SIG-M5 (cell line): ENCODE measurements at places on chromosomes 5 and 9.

DNA sequence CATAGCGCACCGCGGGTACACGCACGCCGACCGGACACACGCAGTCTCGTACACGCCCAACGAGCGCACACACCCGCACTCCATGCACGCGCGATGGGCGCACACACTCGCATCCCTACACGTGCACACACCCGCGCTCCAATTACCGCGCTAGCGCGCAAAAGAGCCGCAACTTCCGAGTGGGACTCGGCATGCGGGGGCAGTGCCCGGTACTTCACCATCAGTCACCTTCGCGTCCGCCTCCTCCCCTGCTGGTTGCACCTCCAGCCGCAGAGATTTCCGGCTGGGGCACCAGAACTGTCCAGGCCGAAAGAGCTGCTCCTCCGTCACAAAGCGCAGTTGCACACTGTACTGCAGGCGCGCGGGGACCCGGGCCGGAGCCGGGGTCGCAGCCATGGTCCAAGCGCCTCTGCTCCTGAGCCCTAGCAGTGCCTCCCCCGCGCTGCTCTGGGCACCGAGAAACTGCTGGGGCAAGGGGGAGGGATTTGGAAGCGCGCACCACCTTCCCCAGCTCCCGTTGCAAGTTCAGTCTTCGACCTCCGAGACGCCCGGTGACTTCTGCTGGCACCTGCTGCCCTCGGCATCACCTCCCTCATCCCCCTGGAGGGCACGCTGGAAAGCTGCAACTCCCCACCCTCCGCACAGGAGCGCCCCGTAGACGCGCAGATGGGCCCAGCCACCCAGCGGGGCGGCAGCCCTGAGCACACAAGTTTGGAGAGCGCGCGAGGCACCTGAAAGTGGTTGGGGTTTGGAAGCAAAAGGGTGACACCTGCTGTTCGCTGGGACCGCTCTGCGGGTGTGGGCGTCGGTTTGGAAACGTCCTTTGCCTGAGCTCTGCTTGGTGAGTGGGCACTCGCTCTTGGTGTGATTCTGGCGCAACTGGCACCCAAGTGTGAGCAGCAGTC lies 337.4 kb upstream of the PUM3 start:
- DNase-seq: no peak

DNA sequence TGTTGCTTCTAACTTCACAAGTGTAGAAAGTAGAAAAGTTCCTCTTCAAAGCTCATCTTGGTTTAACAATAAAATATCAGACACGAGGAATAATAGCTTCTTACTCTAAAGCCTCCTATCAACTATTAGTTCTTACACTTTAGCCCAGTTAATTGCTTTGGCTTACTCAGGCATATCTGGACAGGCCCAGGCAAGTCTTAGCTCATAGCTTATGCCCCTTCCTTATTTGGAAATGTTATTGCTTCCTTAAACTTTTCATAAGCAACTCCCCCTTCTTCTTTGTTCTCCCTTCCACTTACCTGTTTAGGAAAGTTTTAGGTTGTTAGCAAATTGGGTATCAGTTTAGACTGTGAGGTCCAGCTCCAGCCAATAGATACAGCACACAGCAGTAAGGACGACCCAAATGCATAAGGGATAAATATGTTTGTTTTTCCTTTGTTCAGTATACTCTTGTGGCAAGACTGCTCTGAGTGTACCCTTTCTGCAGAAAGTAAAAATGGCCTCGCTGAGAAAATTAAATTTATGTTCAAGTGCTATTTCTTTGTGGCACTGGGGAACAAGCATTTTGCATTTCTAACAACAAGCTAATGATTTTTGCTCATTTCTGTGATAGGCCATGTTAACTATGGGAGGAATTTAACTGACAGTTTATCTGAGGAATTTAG lies 162.1 kb downstream of the SMC2 start:
- no peak for DNase-seq

DNA sequence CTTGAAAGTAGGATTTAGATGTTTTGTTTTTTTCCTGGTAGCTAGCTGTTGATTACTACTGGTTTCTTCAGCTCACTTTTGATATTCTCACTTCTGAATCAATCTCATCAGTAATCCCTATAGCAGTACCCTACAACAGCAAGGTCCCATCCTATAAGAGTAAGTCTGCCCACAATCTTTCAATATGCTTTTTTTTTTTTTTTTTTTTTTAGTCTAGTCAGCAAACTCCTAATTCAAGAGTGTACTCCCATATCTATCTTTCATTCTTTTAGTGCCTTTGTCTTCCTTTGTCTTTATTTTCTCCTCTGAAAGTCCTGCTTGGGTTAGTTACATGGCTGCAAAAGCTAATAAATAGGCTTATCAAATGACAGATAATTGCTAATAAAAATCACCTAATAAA lies 362.4 kb upstream of the RIOK2 start:
- no peak for DNase-seq

- no peak for DNase-seq
Observed at GRCh38 chr9:123036893-123037545, 3.6 kb downstream of the GPR21 start.

GRCh38 chr9:31137176-31138160 lies 1247.0 kb upstream of the ACO1 start:
- no peak for DNase-seq

GRCh38 chr5:156934450-156935211 lies 28.4 kb downstream of the TIMD4 start:
- no peak for DNase-seq

DNA sequence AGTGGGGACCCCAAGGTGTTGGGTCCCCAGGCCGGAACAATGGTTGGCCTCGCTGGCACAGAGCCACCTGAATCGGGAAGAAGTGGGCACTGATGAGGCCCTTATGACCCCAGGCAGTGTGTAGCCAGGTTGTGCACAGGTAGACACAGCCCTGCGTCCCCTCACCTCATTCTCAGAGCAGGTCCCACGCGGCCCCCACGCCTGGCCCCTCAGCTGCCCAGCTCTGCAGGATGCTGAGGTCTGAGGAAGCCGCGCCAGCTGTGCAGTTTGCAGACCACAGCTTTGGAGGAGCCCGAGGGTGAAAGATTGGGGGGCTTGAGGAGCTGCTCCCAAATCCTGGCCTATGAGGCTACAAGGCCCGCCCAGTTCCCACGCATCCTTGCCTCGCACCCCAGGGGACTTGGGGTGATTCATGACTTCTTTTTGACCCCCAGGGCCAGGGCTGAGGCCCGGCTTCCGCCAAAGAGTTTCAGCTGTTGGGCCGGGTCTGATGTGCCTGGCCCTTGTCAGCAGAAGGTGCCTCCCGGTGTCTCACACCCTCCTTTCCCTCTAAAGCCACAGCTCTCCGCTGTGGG lies 87.8 kb upstream of the PHYKPL start:
- no peak for DNase-seq

DNA sequence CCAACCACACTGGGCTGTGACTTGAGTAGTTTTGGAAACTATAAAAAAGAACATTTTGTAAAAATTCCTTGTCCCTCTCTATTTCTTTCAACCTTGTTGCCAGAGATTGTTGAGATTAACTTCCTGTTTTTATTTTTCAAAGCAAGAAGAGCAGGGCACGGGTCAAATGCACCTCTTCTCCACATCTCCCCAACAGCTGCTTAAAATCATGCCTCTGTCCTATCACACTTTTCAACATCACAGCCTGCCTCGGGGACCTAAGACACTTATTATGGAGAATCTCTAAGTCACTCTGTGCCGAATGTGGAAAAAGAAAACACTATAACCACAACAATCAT lies 280.3 kb upstream of the TNC start:
- DNase-seq: no peak

- DNase-seq: no peak
Observed at GRCh38 chr5:169590602-169591001, 7.0 kb downstream of the SPDL1 start.
